BJ (cell line): ENCODE measurements at places on chromosomes 11 and 22. TPM values are rescaled to one million over a fixed set of nuclear protein-coding genes. Genes with fewer than 3 reads are reported as not detected.

DNA sequence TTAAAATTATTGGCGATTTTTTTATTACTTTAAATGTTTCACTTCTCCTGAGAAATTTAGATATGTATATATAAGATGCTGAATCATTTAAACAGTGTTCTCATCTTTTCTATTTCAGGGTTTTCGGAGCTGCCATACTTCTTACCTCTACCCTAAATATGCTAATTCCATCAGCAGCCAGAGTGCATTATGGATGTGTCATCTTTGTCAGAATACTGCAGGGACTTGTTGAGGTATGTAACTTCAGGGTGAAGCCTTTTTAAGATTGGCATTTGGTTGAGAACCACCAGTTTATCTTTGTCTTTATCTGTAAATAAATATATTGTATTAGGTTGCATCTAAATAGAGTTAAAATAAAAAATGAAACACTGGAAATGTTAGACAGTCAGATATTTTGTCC lies 21.1 kb downstream of the SLC17A6 start:
- no peak for DNase-seq

GRCh38 chr11:117792241-117792640 lies 4.8 kb downstream of the DSCAML1 start:
- DNase-seq = no peak

DNA sequence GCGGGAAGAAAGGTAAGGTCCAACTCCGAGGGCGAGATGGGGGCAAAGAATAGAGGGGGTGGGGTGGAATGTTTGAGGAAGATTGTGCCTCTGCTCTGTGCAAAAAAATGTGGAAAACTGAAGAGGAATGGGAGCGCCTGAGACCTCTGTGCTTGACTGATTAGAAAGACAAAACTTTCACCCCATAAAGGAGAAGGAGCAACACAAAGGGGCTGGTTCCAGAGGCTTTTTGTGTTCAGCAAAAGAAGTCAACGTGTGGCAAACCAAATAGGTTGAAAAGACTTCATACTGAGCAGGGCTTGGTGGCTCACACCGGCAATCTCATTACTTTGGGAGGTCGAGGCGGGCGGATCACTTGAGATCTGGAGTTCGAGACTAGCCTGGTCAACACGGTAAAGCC lies 50.8 kb downstream of the GRAMD1B start:
- no peak for DNase-seq

DNA sequence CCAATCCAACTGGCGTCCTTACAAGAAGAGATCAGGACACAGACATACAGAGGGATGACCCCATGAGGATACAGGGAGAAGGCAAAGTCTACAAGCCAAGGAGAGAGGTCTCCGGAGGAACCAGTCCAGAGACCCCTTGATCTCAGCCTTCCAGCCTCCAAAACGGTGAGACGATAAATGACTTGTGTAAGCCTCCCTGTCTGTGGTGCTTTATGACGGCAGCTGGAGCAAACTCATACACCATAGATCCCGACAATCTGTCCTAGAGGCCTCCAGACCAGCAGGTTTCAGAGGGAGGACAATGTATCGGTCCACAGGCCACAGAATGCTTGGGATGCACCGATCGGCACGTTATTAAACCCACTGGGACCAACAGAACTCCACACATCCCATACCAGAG lies 383.3 kb downstream of the SHANK2 start:
- DNase-seq = no peak

SPTBN2 gene
- 0.07 and 0.25 TPM in 2 replicates for polyA plus RNA-seq

DNA sequence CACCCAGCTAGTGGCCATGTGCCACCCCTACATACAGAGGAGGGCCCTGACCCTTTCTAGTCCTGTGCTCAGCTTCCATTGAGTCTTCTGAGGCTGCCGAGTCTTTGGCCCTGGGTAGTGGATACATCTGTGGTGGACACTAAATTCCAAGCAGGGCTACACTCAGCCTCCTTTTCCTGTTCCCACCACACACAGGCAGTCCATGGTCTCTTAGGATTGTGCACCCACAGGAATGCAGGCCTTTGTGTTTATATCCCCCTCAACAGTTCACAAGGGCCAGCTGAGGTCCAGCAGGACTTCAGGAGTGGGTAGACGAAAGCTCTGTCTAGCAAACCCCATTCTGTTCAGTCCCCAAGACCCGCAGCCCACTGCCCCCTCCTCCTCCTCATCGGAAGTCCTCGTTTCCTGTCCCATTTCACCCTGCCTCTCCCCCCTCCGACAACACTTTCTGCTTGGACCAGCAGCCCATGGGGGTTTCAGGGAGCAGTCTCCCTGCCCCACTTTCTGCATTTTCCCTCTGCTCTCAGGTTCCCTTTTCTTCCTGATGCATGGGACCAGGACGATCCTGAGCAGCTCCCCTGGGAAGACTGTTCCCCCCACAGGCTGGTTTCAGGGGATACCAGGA lies 91.8 kb downstream of the SWAP70 start:
- no peak for DNase-seq

DNA sequence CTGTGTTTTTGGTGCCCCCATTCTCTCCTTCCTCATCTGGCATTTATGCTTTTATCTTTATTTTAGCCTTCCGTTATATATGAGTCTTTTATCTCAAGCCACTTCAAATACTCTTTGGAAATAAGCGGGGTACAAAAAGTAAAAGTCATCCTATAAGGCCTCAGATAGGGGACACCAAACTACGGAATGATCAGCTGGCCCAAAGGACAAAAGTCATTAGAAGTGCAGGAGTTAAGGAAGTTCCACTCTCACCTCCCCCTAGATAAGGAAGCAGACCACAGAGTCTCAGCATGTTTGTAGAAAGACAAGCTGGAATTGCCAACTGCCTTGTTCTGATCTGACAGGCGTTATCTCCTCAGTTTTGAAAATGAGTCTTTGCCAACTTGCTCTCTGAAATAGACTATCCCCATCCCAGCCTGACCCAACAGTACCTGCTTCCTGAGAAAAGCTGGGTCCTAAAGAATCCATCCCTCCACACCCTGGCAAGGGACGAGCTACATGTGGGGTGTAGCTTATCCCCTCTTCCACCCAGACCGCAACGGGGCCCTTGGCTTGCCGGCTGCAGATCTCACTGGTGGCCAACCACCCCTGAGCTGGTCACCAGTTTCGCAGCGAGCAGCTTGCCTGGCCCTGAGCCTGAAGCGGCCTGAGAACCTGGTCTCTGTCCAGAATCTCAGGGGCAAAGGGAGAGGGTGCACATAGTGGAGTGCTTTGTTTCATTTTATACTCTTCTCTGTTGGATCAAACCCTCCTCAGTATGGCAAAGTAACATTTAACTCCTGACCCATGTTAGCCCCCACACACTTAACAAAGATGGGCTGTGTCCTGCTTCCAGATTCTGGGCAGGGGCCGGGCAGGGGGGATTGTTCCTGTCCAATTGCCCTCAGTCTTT lies 13.8 kb downstream of the FADS2 start:
- DNase-seq = no peak

- DNase-seq = no peak
Measured at GRCh38 chr22:49427941-49428340, 399.7 kb downstream of the BRD1 start.

PRODH gene
- polyA plus RNA-seq = not detected in 2 replicates

LRRC4C gene
- polyA plus RNA-seq = 0.04 TPM in 1 of 2 replicates, not detected in the other

MAPK11 gene
- polyA plus RNA-seq = 11.2 and 19.6 TPM in 2 replicates

- no peak for DNase-seq
Measured at GRCh38 chr11:47466701-47467250, 17.8 kb upstream of the RAPSN start.

MOGAT2 gene
- polyA plus RNA-seq = not detected in 2 replicates

CRYAB gene
- polyA plus RNA-seq = 76.7 and 83.6 TPM in 2 replicates

BLID gene
- 0.16 and 0.37 TPM in 2 replicates for polyA plus RNA-seq

- DNase-seq = no peak
Measured at GRCh38 chr11:27592098-27592780, 85.7 kb upstream of the LIN7C start.

SMPD1 gene
- 76.1 and 118 TPM in 2 replicates for polyA plus RNA-seq

KRTAP5-2 gene
- not detected in 2 replicates for polyA plus RNA-seq

DNA sequence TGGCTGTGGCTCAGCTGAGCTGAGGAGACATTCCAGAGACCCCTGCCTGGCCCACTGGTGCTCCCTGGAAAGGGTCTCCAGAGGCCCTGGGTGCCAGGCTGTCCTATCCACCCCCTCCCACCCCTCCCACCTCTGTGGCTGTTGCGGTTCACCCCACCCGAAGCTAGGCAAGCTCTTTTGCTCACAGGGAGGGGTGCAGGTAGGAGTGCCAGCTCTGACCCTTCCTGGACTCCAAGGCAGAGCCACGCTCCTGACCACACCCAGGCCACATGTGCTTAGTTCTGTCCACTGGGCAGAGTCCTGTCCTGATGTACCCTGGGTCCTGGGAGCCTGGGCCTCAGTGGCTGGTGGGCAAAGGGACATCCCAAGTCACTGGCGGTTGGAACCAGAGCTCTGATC lies 16.4 kb downstream of the IL17REL start:
- no peak for DNase-seq

DNA sequence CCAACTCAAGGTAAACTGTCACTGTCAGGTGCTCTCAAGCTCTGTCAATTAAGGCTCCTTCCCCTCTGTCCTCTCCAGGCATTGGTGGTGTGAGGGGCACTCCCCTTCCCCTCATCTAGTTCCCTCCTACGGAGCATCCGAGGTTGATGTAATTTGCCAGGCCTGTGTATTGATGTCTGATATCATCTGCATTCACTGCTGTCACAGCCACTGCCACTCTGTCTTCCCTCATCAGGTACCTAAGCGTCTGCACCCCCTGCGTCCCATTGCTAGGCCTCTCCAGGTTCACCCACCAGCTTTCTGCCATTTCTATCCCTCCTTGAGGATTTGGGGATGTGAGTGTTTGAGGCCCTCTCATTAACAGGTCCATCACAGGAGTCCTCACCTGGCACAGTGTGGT lies 50.0 kb upstream of the SYT13 start:
- no peak for DNase-seq

TEX12 gene
- not detected in 2 replicates for polyA plus RNA-seq

DNA sequence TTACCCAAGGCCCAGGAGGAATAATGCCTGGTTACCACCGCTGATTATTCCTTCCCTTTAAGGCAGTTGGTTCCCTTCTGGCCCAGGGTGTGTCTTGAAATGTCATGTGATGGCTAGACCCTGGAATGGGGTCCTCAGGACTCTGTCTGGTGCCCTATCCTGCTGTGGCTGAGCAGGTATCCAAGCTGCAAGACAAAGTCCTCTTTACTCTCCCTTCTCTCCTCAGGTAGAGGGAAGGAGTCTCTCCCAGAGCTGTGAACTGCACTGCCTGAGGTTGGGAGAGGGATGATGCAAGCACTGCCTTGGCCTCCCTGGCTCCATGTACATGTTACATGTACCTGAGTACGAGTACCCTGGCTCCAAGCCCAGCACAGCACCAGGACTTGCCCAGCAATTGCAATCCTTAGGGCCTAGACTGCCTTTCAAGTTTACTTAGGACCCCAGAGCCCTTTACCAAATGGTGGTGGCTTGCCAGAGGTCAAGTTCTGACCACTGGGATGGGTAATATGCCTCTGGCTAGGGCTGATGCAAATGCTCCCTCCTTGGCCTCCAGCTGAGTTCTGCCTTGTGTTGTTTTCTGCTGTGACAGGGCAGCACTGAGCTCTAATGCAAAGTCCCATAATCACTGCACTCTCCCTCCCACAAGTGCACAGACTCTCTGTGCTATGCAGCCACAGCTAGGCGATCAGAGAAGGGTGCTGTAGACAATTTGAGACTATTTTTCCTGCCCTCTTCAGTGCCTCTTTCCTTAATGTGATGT lies 20.7 kb upstream of the AQP11 start:
- no peak for DNase-seq

WDR74 gene
- polyA plus RNA-seq = 24.4 and 37.9 TPM in 2 replicates

DNA sequence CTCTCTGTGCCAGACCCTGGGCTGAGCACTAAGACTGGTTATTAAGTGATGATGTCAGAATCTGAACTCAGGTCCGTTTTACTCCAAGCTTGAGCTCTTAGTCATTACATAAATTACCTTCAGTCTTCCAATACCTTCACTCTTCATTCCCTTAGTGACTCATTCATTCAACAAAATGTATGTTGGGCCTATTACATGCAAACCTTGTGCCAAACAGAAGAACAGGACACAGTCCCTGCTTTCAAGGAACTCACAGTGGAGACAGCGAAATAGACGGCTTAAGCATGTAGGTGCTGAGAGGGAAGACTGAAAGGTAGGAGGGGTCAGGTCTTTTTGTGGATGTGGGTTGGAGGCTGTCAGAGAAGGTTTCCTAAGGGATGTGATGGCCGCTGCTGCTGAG lies 3.3 kb downstream of the KCTD14 start:
- no peak for DNase-seq

IGHMBP2 gene
- polyA plus RNA-seq = 8.9 and 13.1 TPM in 2 replicates

DNA sequence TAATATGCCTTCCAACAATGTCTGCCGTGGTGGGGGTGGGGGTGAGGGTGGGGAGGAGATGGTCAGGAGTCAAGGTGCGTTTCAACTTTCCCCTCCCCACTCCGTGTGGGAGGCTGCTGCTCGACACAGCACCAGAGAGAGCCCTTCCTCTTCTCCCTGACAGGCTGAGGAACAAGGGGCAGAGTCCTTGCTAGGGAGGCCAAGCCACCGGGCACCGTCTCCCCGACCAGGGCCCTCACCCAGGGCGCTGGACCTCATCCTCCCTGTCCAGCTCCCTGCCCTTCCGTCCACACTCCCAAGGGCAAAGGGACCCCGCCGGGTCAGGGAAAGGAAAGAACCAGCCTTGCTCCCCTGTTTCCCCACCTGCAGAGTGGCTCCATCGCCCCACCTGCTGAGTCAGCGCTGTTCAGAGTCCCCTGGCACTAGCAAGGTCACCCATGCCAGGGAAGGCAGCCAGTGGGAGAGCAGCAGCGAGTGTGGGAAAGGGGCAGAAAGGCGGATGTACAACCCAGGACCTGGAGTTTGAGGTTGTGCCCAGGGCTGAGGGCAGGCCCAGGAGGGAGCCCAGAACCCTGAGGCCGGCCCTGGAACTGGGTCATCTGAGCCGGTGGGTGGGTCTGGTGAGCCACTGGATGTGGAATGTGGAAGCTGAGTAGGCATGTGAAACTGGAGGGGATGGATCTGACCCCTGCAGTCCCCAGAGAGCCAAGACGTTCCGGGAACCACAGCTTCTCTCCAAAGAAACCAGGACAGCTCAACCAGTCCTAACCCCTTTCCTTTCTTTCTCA lies 47.2 kb downstream of the BUD13 start:
- no peak for DNase-seq

SPDYC gene
- not detected in 2 replicates for polyA plus RNA-seq

ZNF215 gene
- polyA plus RNA-seq = 3.4 and 5.6 TPM in 2 replicates

GRCh38 chr22:50018608-50019285 lies 6.2 kb upstream of the IL17REL start:
- DNase-seq = no peak

C11orf16 gene
- not detected in 2 replicates for polyA plus RNA-seq

DNA sequence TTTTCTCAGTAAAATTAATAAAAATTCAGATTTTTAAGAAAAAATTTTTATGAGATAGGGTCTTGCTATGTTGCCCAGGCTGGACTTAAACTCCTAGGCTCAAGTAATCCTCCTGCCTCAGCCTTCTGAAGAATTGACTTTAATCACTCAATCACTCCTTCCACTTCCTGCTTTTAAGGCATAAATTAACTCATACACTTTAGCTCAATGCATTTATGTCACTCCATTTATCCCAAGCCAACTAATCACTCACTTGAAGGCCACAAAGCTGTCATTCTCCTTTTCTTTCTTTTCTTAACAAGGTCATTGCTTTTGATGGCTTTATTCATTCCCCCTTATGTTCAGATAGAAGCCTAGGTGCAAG lies 877 bp downstream of the ALG9 start:
- DNase-seq = no peak

SLC22A12 gene
- polyA plus RNA-seq = not detected in 2 replicates

OR6A2 gene
- 0.04 TPM in 1 of 2 replicates, not detected in the other for polyA plus RNA-seq

IFTAP gene
- polyA plus RNA-seq = 9.3 and 25.7 TPM in 2 replicates
